ENCODE measurements at places on chromosomes 3 and 15.

DNA sequence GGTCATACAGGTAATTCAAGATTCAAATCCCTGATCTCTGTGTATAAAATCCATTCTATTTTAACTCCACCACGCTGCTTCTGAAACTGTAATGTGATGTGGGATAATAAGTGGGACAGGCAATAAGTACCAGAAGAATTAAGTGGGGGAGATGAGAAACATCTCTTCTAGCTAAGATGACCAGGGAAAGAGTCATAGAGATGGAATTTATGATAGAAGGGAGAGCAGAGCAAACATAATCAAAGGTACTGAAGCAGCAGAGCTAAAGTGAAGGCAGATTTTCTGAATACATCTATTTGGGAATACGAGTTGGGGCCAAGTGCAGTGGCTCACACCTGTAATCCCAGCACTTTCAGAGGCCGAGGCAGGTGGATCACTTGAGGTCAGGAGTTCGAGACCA lies 4.9 kb downstream of the MRPL47 start:
- no peak for DNase-seq

DNA sequence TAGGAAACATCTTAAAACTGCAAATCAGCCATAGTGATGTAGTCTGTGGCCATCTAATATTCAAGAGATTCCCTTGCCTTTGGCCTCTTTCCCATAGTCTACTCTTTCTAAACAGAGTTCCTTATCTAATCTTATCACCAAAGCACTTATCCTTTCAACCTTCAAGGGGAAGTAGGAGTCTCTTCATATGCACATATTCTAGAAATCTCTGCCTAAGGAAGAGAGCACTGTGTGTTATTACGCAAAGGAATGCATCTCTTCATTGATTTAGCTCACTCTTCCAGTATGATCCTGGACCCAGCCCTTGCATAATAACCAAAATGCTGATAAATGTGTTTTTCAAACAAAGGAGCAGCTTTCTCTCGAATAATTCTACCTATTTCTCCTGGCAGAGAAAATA lies 253.7 kb upstream of the TPRG1 start:
- DNase-seq: no peak

GRCh38 chr15:41417418-41418195 lies 712 bp downstream of the RTF1 start:
- peak; percentile 50 for DNase-seq

DNA sequence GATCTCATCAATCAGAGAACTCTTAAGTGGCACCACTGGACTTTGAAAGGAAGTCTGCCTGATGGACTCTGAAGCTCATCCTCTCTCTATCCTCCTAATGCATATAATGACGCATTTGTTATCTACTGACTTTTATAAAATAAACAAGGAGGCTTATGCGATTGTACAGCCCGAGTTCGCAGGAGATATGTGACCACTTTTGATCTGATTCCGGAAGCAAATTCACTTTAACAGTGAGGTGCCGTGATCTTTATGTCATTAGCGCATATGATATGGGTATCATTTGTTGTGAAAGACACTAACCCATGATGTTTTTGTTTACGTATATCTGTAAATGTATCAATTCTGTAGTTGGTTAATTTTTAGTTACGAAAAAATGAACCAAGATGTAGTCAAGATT lies 427 bp upstream of the RNF111 start:
- peak; percentile 13 for DNase-seq

DNA sequence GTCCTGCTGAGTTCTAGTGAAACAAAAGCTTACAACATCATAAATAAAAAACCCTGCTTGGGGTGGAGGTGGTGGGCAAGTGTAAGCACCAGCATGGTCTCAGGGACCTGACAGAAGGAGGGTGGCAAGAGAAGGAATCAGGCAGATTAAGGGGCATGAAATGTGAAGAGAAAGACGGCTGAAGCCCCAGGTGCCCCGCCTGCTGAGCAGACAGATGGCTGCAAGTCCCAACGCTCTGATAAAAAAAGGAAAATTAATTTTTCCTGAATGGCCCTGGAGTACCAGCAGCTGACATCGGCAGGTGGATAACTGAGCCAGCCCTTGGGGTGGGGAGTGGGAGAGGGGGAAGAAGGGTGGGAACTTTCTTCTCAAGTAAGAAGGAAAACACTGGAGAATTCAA lies 137.9 kb downstream of the XXYLT1 start:
- no peak for DNase-seq

- no peak for DNase-seq
These were observed 43.9 kb upstream of the CLRN1 start for GRCh38 chr3:151016478-151016795.

GRCh38 chr3:87367736-87368135 lies 91.4 kb upstream of the POU1F1 start:
- no peak for DNase-seq

DNA sequence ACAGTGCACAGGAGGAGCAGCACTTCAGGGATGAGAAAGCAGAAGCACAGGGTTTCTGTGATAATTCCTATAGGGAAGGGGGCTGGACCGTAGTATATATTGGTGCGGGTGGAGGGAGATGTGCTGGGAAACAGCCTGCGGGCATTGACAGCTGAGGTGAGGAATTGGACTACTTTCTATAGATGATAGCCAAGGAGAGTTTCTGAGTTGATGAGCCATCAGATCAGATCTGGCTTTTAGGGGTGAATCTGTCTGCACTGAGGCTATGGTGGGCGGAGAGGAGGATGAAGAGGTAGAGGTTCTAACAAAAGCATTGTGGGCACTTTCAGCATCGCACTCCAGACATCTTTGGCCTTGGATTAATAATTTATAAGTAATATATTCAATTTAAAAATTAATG lies 33.1 kb downstream of the SELENOT start:
- no peak for DNase-seq

- DNase-seq: no peak
These were observed 171.7 kb downstream of the RORA start for GRCh38 chr15:61057376-61057775.

GRCh38 chr15:91890614-91891013 lies 37.1 kb downstream of the SLCO3A1 start:
- no peak for DNase-seq

DNA sequence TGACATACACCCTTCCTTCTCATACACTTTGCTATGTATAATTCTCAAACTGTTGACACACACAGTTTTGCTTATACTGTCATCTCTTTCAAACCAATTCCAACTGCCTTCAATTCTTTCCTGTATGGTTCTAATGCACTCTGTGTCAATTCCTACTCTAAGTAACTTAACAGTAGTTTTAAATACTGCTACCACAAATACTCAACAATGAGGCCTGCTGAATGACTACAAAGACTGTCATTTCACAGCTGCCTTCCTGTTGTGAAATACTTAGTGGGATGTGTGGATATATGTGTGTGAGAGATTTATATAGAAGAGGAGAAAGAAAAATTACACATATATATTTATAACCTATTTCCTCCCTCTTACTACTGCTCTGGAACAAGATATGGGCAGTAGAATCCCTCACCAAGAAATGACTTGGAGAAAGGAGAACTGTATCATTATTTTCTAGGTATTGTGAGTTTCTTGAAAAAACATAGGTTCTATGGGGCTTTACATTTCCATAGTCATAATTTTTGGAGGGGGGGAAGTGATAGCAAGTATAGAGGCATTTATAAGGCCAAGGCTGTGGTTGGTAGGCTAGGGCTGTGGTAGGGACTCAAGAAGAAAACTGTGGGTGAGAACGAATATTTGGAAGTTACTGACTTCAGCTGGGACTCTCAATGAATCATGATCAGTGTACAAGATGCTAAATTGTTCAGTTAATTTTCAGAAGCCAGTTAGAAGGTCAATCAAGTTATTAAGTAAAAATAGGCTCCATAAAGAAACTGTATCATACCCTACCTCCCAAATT lies 88.7 kb downstream of the ANKRD28 start:
- DNase-seq: no peak

GRCh38 chr3:25335356-25335755 lies 92.7 kb upstream of the RARB start:
- DNase-seq: no peak

DNA sequence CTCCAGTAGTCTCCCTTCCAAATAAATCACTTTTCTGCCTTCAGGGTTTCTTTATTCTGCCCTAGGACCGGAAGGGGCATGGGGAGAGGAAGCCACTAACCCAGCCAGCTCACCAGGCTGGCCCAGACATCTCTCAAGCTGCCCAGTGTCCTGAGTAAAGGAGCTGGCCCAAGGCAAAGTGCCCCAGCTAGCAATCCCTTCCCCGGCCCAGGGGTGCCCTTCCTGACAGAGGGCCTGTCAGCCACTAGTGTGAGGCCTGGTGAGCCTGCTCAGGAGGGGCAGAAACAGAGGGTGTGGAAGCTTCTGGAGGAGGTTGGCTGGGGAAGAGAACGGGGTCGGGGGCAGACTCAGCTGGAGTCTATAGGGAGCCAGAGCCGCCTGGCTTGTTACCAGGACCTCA lies 22.2 kb downstream of the SHF start:
- DNase-seq: no peak

- no peak for DNase-seq
These were observed 32.2 kb downstream of the RASGRF1 start for GRCh38 chr15:79058260-79058850.

GRCh38 chr3:107421170-107421792 lies 44.0 kb downstream of the CCDC54 start:
- peak; percentile 57 for DNase-seq

GRCh38 chr3:16883057-16883722 lies 1.6 kb upstream of the PLCL2 start:
- no peak for DNase-seq

GRCh38 chr3:46416811-46417510 lies 9.9 kb downstream of the CCRL2 start:
- DNase-seq: no peak

DNA sequence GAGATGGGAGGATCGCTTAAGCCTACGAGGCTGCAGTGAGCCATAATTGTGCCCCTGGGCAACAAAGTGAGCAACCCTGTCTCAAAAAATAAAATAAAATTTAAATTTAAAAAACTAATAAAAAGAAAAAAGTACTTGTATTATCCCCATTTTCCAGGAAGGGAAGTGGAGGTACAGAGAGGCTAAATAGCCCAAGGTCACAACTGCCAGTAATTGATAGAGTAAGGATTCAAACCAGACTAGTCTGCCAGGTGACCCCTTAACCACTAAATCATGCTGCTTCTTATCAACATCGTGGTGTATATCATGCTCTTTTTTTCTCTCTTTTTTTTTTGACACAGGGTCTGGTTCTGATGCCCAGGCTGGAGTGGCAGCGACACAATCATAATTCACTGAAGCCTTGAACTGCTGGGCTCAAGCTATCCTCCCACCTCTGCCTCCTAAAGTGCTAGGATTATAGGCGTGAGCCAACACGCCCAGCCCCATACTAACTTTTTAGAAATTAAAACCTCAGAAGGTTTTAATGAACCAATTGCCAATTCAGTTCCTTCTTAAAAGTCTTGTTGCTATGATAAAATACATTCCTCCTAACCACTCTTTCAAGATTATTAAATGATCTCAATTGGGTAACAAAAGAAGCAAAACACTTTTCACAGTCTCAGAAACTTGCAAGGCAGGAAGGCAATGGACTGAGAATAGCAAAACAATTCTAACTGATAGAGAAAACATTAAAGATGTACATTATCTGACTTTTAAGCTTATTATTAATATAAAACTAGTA lies 30.5 kb downstream of the HERC1 start:
- no peak for DNase-seq

DNA sequence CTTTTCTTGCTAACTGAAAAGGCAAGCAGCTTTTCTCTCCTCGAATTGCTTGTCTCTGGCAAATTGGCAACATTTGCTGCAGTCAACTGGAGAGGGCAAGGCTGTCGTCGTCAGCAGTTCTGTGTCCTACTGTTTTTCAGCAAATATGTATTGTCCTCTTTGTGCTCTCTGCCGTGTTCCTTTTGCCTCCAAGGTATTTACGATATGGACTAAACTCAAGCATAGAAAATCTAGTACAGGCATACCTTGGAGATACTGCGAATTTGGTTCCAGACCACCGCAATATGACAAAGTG lies 558 bp upstream of the SLC30A4 start:
- no peak for DNase-seq

- DNase-seq: no peak
These were observed 33.6 kb upstream of the MTMR10 start for GRCh38 chr15:31024979-31025378.

DNA sequence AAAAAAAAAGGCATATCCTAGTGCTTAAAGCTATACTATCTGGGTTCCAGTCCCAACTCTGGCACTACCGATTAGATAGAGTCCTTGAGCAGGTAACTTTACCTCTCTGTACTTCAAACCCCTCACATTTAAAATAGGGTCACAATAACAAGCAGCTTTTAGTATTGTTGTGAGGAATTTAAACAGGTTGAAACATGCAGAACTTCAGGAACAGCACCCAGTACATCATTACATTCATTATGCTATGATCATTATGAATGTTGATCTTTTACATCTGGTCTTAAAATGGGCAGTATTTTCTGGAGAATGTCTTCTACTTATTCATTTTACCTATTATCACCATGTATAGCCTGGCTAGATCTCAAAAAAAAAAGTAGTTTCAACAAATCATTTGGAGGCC lies 176.1 kb upstream of the CCDC54 start:
- no peak for DNase-seq

GRCh38 chr3:80586338-80586737 lies 818.5 kb upstream of the ROBO1 start:
- DNase-seq: no peak

- DNase-seq: no peak
These were observed 42.9 kb downstream of the MYO1E start for GRCh38 chr15:59329570-59330350.

DNA sequence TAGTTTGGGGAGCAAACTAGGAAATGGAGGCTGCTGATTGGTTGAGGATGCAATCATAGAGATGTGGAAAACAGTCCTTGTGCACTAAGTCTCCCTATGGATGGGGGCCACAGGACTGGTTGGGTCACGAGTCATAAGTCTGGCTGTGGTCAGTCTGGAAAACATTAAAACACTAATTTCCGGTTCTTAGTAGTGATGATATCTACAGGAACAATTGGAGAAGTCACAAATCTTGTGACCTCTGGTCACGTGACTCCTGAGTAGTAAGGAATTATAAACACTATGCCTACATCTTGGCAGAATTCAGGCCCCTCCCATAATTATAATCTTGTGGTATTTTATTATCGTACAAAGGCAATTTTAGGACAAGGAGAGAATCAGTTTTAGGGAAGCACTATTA lies 317.3 kb upstream of the ARPP21 start:
- DNase-seq: no peak

- no peak for DNase-seq
These were observed 2.0 kb downstream of the CCR5 start for GRCh38 chr3:46372492-46373359.

- DNase-seq: no peak
These were observed 951.5 kb upstream of the CFAP20DC start for GRCh38 chr3:60001369-60001768.

DNA sequence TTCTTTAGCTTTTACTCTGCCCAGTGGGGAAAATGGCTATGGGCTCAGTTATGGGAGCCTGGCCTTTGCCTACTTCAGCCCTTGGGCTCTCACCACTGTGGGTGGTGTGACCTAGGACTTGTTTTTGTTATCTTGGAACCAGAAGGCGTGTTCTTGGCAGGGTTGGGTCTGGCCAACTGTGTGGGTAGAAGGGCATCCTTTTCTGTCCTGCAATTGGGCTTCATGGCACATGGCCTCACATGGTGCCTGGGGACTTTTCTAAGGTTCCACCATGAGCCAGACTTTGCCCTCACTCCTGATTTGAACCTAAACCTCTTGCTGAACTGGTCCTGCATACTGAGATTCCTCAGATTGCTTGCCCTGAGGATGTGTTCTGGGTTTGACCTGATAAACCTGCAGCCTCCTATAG lies 1.7 kb downstream of the GLYCTK start:
- DNase-seq: no peak

GRCh38 chr3:81485444-81485865 lies 276.0 kb downstream of the GBE1 start:
- peak; percentile 44 for DNase-seq

GRCh38 chr3:188212308-188212969 lies 58.5 kb downstream of the LPP start:
- no peak for DNase-seq

GRCh38 chr3:189355481-189356201 lies 183.9 kb downstream of the TPRG1 start:
- no peak for DNase-seq

Measured in hematopoietic multipotent progenitor cell (in vitro differentiated cells).